Epithelial cell of prostate (primary cell): ENCODE measurements at places on chromosomes 1 and 21.

GRCh38 chr1:109989506-109990301 is 5.1 kb downstream of the AHCYL1 start:
- no peak for DNase-seq

- peak; percentile 27 for DNase-seq
These were observed 1.0 kb downstream of the PLPP3 start for GRCh38 chr1:56578138-56578962.

- no peak for DNase-seq
These were observed 225.5 kb upstream of the ADAMTS5 start for GRCh38 chr21:27192281-27192949.

DNA sequence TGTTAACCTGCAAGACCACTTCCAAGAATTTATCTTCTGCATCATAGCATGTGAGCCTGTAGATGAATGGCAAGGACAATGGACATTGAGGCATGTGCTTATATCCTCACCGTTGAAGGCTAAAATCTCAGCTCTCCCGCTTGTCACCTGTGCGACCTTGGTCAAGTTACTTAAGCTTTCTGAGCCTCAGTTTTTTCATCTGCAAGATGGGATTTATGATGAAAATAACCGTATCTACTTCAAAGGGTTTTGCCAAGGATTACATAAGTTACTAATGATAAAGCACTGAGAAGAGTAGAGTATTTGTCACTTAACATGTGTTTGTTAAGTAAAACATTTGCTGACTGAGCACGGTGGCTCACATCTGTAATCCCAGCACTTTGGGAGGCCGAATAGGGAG is 14.9 kb downstream of the RAP1GAP start:
- no peak for DNase-seq

- DNase-seq = no peak
These were observed 70.9 kb upstream of the HMCN1 start for GRCh38 chr1:185663332-185663731.

GRCh38 chr1:198937231-198938031 is 298.6 kb downstream of the PTPRC start:
- DNase-seq = peak; percentile 68

- no peak for DNase-seq
These were observed 151.9 kb downstream of the NTPCR start for GRCh38 chr1:233102341-233102740.

- DNase-seq = no peak
These were observed 144.0 kb downstream of the PGBD5 start for GRCh38 chr1:230282157-230282556.

- no peak for DNase-seq
These were observed 146.2 kb downstream of the KCNT2 start for GRCh38 chr1:196462086-196462485.

DNA sequence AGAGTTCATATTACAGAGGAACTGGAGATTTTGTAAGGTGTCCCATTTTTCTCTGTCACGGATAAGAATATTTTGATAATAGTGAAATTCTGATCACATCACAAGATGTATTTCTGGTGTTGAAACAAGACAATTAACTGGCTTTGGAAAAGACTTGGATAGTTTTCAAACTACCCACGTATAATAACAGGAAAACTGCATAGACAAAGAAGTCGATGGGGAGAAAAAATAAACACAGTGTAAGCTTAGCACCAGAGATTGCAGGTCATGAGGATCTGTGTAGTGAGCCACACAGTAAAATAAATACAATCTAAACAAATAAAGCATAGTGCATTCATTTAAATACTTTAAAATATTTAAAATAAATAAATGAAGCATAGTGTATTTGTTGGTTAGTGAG is 452.3 kb upstream of the ADAMTS5 start:
- DNase-seq = no peak

GRCh38 chr1:6005276-6005917 is 13.2 kb upstream of the NPHP4 start:
- no peak for DNase-seq

- DNase-seq = no peak
These were observed 374.7 kb downstream of the COL11A1 start for GRCh38 chr1:102733491-102734236.

- no peak for DNase-seq
These were observed at the start of gene INSRR for GRCh38 chr1:156858959-156859522. INSRR (minus strand) TSS chr1:156859117; CDS start chr1:156858621, 496 bp downstream.

GRCh38 chr21:17003763-17004373 is 509.0 kb upstream of the CXADR start:
- DNase-seq = peak; percentile 48

- no peak for DNase-seq
These were observed 944 bp upstream of the AGO3 start for GRCh38 chr1:35929730-35930592.

DNA sequence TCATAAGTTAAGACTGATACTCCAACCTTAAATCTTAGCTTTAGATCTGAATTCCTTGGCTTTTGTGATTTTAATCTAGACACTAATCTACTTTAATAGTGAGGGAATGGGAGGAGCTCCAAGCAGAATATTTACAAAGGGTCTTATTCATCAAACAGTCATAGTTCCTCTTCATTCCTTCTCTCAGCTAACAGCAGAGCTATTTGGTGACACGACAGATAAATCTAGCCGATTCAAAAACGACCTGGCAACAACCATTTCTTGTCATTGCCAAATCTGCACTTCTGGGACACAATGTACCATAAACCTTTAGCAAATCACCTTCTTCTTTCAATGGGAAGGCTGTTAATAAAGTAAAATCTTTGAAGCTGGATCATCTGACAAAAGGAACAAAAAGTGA is 52.8 kb upstream of the FOXD3 start:
- no peak for DNase-seq

GRCh38 chr1:150846473-150847146 is 29.8 kb downstream of the ARNT start:
- no peak for DNase-seq

DNA sequence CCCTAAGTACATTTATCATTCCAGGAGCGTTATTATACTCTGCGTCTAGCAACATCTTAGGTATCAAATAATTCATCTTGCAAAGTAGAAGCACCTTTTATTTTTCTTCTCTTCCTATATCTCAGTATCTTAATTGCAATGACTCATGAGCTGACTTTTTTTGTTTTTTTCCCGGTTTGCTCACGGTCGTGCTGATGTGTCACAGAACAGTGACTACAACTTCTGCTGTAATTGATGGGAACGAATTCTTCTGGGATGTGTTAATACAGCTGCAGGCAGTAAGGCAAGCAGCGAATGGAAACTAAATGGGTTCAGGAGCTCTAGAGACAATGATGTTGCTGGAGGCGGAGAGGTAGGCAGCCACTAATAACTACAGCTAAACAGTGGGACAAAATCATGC is 89.8 kb upstream of the TMPRSS15 start:
- DNase-seq = no peak

GRCh38 chr21:23690316-23690715 is 1917.0 kb downstream of the MRPL39 start:
- no peak for DNase-seq

DNA sequence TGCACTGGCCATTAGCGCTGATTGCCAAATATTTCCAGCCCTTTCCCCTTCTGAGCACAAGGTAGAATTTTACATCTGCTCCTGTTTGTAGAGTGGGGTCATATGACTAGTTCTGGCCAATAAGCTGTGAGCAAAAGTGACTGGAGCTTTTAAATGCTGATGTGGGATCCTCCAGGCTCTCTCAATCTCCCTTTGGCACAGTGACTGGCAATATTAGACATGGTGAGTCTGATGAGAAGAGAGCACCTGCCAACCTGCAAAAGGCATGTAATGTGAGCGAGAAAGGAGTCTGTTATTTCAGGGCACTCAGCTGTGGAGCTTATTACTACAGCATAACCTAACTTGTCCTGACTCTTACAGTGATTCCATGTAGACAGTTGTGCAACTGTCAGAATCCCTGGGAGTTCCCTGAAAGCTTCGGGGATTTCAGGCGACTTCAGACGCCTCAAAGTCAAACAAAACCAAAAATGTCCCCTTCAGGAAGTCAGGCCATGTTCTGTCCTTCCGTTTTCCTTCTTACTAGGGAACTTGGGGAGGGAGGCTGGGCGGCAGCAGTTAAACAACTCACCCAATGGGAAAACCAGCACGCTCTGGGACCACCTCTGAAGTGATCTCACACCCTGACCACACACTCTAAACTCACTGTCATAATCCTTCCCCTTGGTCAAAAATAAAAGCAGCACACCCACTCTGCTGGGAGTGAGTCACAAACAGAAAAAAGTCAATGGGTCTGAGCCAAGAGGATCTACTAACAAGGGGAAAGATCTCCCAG is 3.6 kb upstream of the RASSF5 start:
- DNase-seq = peak; percentile 73

DNA sequence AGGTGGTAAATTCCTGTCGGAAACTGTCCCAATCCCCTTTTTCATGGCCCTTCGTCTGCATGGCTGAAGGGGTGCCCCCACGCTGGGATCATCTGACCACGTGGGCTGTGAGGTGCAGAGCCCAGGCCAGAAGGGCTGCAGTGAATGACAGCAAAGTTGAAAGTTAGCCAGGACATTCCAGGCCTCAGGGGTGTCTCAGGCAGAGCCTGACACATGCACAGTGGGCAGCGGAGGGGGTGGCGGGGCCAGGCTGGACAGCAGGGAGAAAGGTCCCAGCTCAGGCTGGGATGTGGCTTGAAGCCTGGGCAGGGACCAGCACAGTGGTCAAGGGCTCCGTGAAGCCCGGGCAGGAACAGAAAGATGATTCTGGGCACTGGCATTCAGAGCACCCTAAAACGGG is 49.6 kb downstream of the GRIK3 start:
- DNase-seq = no peak

- no peak for DNase-seq
These were observed 16.6 kb upstream of the EYA3 start for GRCh38 chr1:28104866-28105467.

GRCh38 chr1:185110145-185110544 is 46.6 kb downstream of the TRMT1L start:
- DNase-seq = no peak

DNA sequence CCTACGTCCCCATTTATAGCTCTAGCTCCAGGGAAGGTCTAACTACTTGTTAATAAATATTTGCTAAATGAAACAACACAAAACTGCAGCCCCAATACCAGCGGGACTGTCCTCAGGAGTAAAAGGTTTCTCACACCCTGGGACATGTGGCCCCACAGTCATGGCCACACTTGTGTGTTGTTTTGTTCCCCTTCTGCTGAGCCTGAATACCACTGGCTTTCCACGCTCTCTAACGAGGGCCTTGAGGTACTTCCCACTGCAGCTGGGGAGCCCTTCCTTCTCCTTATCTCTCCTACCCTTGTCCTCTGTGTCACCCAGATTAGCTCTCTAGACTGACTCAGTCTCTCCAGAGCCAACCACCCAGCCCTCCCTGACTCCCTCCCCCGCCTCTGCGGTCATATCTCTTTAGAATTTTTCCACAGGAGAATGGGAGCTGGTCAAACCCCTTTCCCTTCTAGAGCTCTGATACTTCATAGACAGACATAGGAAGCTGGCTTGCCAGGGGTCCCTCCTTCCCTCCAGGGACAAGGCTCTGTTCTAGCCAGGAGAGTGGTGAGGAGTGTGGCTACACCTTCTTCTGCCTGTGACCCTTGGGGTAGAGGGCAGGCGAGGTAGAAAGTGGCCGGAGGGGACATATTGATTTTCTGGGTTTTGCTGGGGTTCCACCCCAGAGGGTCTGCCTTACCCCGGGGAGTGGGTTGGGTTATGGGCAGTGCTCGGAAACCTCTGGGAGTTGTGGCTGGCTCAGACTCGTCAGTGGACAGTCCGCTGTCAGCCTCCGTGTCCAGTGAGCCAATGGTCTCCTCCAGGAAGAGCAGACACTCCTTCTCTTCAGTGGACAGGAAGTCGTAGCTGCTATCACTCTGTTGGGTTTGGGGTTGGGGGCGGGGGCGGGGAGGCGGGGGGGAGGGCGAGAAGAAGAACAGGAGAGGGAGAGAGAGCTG is 8.1 kb downstream of the C1orf116 start:
- no peak for DNase-seq

GRCh38 chr21:35399706-35400105 is 350.6 kb upstream of the RUNX1 start:
- DNase-seq = no peak

- no peak for DNase-seq
These were observed 285.2 kb downstream of the PTPRC start for GRCh38 chr1:198923993-198924392.

DNA sequence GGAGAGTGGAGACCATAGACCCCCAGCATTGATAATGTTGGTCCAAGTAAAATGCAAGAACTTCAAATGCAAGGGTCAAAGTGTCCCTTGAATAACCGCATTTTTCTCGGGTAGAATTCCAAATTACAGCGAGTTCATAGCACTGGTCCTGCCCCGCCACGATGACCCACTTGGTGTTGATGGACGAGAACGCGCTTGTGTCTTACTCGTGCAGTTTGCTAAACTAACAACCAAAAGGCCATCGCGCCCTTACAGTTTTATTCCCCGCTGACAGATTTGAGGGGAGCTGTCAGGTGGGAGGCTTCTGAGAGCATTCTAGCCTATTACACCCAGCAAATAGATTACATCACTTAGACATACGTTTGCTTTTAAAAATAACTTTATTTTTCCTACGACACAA is 17.3 kb upstream of the TSPEAR start:
- DNase-seq = no peak

- DNase-seq = no peak
These were observed 1.2 kb upstream of the TMPRSS3 start for GRCh38 chr21:42396799-42397745.

DNA sequence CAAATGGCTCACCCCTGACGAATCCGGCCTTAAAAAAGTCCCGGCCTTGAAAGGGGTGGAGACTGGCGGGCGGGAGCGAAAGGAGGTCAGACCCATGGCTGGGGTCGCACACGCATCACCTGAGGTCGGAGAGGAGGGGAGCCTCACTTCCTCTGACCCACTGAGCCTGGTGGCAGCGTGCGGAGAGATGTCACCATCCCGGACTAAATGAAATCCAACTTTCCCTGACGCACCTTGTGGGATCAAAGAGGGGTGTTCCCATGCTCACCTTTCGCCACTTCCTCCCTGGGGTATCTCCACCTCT is 709 bp upstream of the SLC41A1 start:
- DNase-seq = no peak

- DNase-seq = peak; percentile 87
These were observed 63.9 kb downstream of the CAPN2 start for GRCh38 chr1:223776075-223776814.

DNA sequence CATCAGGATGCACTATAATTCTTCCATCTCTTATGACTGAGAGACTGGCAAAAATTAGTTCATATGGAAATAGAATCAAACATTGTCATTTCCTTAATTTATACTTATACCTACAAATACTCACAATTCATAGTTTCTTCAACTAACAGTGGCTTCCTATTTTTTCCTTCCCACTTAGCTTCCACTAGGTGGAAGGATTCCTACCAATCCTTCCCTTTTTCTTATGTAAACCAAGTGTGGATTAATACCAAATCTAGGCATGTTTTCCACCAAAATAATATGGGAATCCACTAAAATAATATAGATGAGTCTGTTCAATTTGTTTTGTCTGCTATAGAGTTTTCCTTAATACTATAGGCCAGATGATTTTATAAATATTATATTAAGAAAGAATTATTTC is 1537.1 kb downstream of the PLA2G4A start:
- DNase-seq = no peak

- no peak for DNase-seq
These were observed 107.0 kb downstream of the KIF26B start for GRCh38 chr1:245261786-245262185.
